ENCODE measurements at places on chromosomes 3 and 15. TPM values are rescaled to one million over a fixed set of nuclear protein-coding genes. Genes with fewer than 3 reads are reported as not detected.

- DNase-seq = no peak
Observed at GRCh38 chr3:188827576-188827975, 344.2 kb upstream of the TPRG1 start.

DNA sequence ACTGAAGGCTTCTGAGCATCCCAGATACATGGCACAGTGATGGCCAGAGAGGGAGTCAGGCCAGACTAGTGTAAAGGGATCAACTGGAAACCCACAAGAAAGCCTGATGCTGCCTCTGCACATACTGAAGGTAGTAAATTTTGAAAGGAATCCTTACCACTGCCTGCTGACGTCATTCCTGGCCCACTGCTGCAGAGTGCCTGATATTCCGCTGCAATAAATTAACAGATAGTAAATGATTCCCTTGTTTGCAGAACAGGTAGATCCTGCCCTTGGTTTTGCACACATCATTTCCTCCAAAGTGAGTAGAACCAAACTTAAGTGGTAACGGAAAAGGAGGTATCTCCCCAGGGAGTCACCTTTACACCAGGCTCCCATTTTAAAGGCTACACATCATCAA, 146.7 kb downstream of the FBN1 start:
- no peak for DNase-seq

DNA sequence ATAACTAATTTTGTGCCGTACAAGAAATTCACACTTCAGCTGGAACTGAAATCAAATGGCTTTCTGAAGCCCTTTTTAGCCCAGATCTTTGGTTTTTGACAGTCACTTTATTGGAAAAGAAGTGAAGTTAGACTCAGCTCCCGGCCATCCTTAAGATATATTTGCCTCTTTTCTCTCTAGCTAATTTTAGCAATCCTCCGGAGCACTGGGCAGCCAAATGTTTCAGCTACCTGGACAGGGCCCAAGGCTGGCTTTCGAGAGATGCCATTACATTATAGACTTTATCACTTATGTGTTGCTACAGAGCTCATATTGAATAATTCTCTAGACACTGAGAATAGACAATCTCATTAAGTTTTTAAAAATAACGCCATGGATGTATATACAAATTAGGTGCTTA, 28.5 kb upstream of the RPL39L start:
- no peak for DNase-seq

GRCh38 chr3:158953131-158953530, 151.3 kb downstream of the MFSD1 start:
- DNase-seq = no peak

DNA sequence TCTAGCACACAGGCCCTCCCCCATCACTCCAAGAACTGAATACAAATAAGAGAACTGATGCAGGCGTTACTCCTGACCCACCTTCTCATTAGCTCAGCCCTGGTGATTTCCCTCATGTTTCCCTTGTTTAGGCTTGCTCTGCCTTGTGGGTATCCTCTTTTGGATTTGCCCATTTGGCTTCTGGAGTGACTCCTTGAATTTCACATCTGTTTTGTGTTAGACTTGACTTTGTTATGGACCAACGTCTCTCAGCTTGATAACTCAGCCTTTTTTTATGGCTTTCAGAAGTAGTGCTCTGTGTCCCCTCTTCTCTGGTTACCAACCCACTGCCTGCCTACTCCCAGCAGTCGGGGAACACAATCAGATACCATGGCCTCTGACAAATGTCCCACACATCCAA, 11.3 kb upstream of the TMOD3 start:
- no peak for DNase-seq

DNA sequence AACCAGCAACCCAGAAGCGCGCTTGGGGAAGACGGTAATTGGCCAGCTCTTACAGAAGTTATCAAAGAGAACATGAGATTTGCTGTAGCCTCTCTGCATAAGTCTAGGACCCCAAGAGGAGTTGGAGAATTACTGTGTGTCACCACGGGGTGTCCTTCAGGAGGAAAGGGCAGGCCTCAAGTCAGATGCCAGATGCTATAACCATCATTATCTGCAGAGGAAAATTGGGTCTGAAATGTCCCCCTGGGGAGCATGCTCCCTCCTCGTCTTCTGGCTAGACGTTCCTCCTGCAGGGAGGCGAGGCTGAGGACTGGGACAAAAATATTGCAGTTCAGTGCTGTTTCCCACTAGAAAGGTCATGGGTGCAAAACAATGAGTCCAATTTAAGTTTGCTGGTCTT, 380.5 kb upstream of the CFAP20DC start:
- no peak for DNase-seq

DNA sequence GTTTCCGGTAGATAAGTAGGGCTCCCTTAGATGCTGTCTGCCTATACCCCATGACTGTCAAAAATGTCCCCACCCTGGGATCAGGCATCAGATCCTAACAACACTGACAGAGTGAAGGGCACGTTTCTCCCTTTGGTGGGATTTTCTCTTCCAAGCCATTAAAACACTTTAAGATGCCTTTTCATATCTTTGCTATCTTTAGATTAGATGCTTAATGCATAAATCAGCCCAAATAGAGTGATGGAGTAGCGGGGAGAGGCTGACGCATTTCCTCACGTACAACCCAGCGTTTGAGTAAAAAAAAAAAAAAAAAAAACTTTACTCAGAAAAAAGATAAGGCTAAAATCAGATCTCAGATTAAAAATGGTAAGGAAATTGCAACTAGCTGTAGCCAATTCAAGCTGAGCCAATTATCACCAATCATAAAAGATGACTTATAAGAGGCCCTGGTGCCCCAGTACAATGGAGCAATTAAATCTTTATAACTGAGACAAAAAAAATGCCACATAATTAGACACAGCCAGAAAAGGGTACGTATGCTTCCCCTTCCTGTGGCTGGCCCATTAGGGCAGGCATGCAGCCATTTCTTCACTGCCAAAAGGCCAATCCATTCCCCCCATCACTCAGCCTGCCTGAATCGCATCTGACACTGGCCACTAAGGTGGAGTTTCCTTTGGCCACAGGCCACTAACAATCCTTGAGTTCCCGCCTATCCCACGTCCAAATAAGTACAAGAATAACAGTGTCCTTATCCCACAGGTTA, 45.0 kb downstream of the RFTN1 start:
- DNase-seq = no peak

NUTM1 gene
- not detected for total RNA-seq

GPR62 gene
- total RNA-seq = not detected

C2CD4A gene
- 0.33 TPM for total RNA-seq

UROC1 gene
- total RNA-seq = not detected

ATP13A4 gene
- total RNA-seq = 196 TPM

Data from upper lobe of left lung (tissue), 6 donors.